Choroid plexus epithelial cell (primary cell): ENCODE measurements at places on chromosomes 2 and 18.

DNA sequence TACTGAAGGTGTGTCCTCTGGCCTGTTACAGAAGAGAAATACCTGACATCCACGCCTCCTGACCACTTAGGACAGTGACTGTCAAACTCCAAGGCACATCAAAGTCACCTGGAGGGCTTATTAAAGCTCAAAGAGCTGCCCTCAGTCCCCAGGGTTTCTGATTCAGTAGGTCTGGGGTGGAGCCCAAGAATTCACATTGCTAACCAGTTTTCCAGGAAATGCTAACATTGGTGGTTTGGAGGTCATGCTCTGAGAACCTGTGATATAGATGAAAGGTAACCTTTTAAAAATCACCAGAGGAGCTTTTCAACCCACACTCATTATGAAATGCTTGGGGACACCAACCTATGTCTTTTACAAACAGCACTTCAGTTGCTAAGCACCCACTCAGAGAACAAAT, 172.3 kb downstream of the ALK start:
- DNase-seq, result no peak

GRCh38 chr2:120346026-120346666, at the start of gene INHBB:
Gene INHBB, plus strand, starts transcription at chr2:120346136. Its CDS starts 53 bp downstream, at chr2:120346189.
- DNase-seq, result no peak

DNA sequence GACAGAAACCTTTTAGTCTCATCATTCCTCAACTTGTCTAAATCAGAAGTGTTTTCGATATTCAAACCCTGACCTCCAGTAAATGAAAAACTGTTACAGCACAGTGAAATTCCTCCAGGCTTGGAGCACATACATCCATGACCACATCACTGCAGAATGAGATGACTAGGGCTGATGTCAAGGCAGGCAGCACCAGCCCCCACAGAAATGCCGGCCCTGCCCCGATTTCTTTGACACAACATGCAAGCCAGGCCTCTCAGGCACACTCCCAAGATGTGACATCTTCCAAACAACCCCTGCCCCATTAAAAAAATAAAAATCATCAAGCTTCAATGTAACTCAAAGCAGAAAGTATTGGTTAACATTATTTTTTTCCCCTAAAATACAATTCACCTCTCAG, 103.3 kb downstream of the CTAGE1 start:
- DNase-seq, result peak; percentile 95

GRCh38 chr2:199115169-199115568, 342.6 kb downstream of the SATB2 start:
- DNase-seq, result no peak

- DNase-seq, result no peak
Measured at GRCh38 chr18:55475916-55476315, 112.1 kb downstream of the TCF4 start.

DNA sequence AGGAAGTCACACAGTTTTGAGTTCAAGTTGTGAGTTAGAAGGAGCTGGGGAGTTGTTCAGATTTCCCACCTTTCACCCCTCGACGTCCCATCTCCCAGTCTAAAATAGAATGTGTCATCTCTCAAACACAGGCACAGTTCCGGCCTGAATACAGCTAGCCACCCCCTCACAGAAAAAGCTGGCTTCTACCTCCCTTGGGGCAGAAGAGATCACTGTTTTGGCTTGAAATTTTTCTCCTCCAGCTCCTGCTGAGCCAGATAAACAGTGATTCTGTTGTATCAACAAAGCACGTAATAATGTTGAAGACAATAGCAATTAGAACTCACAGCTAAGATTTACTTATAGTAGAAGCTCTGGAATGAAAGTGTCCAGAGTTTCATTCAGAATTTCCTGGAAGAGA, 74.7 kb downstream of the KIAA2012 start:
- peak; percentile 66 for DNase-seq

- no peak for DNase-seq
Measured at GRCh38 chr2:169112841-169113240, 43.5 kb downstream of the DHRS9 start.

DNA sequence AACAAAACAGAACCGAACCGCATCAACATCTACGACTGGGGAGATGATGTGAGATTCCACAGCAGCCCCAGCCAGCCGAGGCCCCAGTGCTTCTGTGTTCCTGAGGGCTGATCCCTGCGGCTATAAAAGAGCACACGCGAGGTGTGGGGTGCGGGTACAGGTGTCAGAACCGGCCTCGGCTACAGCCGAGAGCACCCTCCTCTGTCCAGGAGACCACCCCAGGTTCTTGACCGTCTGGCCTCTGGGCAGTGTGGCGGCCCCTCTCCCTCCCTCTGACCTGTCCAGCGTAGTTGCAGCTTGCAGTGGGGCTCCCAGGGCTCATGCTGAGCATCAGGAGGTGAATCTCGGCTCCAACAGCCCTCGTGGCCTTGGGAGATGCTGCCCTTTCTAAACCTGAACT, 23.7 kb downstream of the RTP5 start:
- DNase-seq, result no peak

DNA sequence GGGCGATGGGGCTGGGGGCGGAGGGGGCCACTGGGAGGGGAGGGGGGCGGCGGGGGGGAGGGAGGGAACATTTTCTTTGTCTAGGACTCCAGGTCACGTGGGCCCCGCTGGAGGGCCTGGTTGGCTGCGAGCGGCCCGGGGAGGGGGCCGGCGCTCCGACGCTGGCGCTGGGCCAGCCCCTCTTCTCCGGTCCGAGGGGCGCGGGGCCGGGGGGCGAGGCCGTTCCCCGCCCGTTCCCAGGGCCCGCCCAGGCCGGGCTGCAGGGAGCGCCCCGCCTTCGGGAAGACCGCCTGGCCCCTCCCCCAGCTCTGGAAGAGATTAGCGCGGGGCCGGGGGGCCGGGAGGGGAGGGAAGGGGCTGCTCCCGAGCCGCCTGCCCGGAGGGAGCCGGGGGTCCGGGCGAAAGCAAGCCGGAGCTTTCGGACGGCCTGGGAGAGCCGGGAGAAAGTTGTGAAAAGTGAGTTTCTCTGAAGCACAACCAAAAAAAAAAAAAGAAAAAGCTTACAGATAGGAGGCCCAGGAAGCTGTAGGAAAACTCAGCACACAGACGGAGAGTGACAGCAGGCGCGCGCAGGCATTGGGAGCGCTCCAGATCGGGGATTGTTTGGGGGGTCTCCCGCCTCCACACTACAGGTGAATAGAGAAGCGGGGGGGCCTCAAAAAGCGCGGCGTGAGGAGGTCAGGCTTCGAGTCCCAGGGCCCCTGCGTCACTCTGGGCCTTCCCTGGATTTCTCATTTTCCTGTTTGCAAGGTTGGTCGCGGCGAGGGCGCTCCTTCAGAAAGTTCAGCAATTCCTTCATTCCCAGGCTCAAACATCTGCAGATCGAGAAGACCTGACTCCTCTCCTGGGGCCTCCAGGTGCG, 84.1 kb upstream of the POMC start:
- DNase-seq, result peak; percentile 64

DNA sequence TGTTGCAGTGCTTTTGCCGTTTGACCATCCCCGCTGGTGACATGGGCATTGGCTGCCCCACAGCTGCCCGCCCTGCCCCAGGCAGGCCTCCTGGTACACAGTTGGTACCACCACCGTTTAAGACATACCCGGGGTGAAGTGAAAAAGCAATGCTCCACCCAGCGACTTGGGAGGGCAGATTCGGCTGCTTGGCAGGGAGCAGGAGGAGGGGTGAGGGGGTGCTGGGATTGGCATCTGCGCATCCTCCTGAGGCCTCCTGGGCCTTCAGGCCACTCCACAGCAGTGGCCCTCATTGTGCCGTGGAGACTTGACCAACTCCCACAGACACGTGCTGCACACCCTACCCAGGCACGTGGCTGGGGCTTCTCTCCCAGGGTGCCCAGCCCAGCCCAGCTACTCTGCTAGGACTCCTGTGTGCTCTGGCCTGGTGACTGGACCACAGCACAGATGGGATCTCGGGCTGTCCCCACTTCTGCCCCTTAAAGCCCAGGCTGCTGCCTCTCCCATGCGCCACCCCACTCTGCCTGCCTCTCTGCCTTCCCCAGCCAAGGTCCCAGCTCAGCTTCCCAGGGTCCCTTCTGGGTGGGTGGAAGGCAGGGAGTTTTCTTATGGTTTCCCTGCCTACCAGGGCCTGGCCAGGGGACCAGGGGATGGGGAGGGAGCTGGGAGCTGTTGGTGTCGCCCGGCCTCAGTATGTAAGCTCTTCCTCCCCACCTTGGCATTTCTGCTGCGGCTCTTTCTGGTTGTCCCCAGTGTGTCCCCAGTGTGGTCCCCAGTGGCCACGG, 157.0 kb upstream of the HS6ST1 start:
- DNase-seq, result no peak
